ENCODE measurements at places on chromosomes 2 and 18.
A peak's percentile ranks its signal among the peaks of the same experiment; 100 is the strongest.

- H3K4me1 ChIP-seq, result peaks cover 6% of the 10 kb centered on the region
- H3K4me3 ChIP-seq, result no peak overlapping the region
- peaks cover 21% of the 10 kb centered on the region for H3K36me3 ChIP-seq
- DNase-seq, result no peak
- no peaks in the 10 kb centered on the region for H3K27me3 ChIP-seq
- no peak overlapping the region for H3K27ac ChIP-seq
These were observed 69.3 kb downstream of the NRP2 start for GRCh38 chr2:205751569-205752031.

DNA sequence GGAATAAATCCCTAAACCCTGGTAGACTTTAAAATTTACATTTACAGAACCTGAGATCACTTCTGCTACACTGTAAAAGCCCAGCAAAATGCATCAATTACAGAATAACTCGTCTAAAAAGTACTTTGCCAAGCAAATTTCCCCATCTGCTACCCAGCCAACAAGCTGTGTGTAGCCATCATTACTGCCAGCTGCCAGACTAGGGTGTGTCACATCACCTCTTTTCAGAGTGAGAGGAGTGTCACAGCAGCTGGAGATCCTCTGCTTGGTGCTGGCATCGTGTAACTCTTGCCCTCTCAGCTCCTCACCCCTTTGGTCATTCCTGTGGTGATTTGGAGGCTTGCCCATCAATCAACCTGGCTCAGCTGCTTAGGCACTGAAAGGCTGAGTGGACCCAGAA, 340.4 kb upstream of the MMADHC start:
- no peak overlapping the region for H3K4me3 ChIP-seq
- DNase-seq, result no peak
- no peaks in the 10 kb centered on the region for H3K4me1 ChIP-seq
- H3K27ac ChIP-seq, result no peak overlapping the region
- H3K27me3 ChIP-seq, result no peaks in the 10 kb centered on the region

- H3K27ac ChIP-seq, result no peak overlapping the region
- H3K4me1 ChIP-seq, result no peaks in the 10 kb centered on the region
- no peak for DNase-seq
- no peaks in the 10 kb centered on the region for H3K36me3 ChIP-seq
- H3K4me3 ChIP-seq, result no peak overlapping the region
These were observed 129.2 kb downstream of the IKZF2 start for GRCh38 chr2:213021971-213022899.

- peak; percentile 68 for DNase-seq
- no peak overlapping the region for H3K4me3 ChIP-seq
- peak overlapping the region; percentile 64 for H3K27ac ChIP-seq
- H3K36me3 ChIP-seq, result no peaks in the 10 kb centered on the region
- H3K4me1 ChIP-seq, result peaks cover 29% of the 10 kb centered on the region
These were observed 36.0 kb downstream of the PHLPP1 start for GRCh38 chr18:62751341-62751821.

GRCh38 chr2:37614061-37614738, 57.2 kb downstream of the CDC42EP3 start:
- H3K27ac ChIP-seq, result no peak overlapping the region
- no peaks in the 10 kb centered on the region for H3K27me3 ChIP-seq
- no peaks in the 10 kb centered on the region for H3K36me3 ChIP-seq
- no peak overlapping the region for H3K4me3 ChIP-seq

- H3K4me1 ChIP-seq, result no peaks in the 10 kb centered on the region
- no peak overlapping the region for H3K27ac ChIP-seq
- no peak for DNase-seq
- H3K4me3 ChIP-seq, result no peak overlapping the region
- no peaks in the 10 kb centered on the region for H3K36me3 ChIP-seq
These were observed 19.4 kb downstream of the KCNIP3 start for GRCh38 chr2:95316466-95317122.

GRCh38 chr2:11481789-11482472, 16.0 kb upstream of the E2F6 start:
- no peaks in the 10 kb centered on the region for H3K36me3 ChIP-seq
- H3K27me3 ChIP-seq, result no peaks in the 10 kb centered on the region
- DNase-seq, result no peak

DNA sequence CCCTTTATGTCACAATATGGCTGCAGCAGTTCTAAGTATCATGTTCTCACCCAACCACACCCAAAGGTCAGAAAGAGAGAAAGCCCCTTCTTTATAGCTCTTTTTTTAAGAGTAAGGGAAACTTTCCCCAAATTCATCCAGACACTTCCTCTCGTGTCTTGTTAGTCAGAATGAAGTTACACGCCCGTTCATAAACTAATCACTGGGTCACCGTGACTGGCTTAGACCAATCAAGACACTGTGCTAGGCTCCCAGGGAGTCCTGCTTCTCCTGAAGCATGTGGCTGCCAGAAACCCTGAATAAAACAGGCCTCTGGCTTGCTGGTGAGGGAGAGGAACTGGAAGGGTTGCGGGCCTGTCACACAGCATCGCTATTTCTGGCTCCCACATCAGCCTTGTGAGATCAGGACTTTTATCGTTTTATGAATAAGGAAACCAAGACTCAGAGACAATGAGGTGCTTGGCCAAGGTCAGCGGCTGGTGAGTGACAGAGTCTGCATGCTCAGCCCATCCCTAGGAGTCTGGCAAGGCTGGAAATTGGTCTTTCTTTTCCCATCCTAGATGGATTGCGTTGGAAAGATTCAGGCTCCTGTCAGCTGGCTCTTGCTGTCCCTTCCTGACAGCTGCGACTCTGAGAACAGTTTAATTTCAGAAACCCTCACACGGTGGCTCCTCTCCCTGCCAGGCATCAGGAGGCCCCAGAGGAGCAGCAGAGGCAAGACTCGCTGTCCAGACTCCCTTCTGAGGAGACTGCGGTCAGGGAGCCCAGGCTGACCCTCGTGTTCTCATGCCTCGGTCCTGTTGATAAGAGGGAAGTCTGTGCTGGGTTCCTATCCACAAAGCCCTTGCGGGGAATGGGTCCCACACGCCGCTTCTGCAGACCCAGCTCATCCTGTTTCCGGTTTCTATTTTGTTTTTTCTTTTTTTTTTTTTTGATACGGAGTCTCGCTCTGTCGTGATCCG, 104.5 kb upstream of the TAF1B start:
- no peaks in the 10 kb centered on the region for H3K36me3 ChIP-seq
- no peaks in the 10 kb centered on the region for H3K4me1 ChIP-seq
- no peaks in the 10 kb centered on the region for H3K27me3 ChIP-seq
- H3K27ac ChIP-seq, result no peak overlapping the region
- no peak for DNase-seq

DNA sequence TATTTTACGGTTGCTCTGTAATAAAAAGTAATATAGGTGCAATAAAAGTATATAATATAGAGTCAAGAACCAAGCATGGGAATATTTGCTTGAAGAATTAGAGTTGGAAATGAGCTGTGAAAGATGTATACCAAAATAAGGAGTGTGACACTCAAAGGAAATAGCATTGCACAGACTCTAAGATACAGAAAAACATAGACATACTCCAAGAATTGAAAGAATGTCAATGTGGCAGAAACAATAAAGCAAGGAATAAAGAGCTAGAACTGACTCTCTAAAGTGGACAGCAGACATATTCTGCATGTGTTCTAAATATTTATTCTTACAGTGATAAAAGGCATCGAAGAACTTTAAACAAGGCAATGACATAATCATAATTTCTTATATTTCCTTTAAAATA, 561.1 kb upstream of the SETBP1 start:
- no peak overlapping the region for H3K27ac ChIP-seq
- no peaks in the 10 kb centered on the region for H3K4me1 ChIP-seq
- H3K36me3 ChIP-seq, result no peaks in the 10 kb centered on the region
- no peak overlapping the region for H3K4me3 ChIP-seq

DNA sequence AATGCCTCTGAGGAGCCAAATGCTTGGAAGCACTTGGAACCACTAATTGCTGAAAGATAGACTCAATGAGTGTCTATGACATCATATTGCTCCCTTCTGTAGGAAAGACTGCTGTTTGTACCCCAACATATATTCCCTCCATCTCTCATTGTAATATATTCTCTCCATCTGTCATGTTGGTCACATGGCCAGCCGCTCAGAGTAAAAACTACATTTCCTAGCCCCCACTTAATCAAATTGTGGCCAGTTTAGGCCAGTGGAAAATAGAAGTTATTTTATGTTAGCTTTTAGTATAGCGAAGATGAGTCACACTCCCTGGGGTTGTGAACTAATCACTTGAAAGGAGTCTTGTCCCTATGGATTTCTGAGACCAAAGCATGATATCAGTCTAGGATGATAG, 160.2 kb downstream of the HNMT start:
- H3K36me3 ChIP-seq, result no peaks in the 10 kb centered on the region
- no peak overlapping the region for H3K27ac ChIP-seq
- H3K27me3 ChIP-seq, result no peaks in the 10 kb centered on the region
- no peak overlapping the region for H3K4me3 ChIP-seq
- no peaks in the 10 kb centered on the region for H3K4me1 ChIP-seq

DNA sequence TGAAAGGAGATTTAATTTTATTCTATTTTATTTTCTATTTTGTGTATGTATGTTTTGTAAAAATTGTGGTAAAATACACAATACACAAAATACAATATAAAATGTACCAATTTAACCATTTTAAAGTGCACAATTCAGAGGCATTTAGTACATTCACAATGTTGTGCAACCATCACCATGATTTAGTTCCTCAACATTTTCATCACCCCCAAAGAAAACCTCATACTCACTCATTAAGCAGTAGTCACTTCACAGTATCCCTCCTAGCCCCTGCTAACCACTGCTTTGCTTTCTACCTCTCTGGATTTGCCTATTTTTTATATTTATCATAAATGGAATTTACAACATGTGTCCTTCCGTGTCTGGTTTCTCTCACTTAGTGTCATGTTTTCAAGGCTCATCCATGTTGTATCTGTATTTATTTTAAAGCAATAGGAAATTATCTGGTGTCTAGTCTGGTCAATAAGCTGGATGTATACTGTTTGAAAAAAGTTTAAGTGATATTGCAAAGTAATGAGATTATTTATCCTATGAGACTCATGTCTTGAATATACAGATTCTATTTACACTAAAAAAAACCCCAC, 77.9 kb upstream of the GLS start:
- no peak for DNase-seq
- no peaks in the 10 kb centered on the region for H3K36me3 ChIP-seq
- H3K27ac ChIP-seq, result no peak overlapping the region
- no peaks in the 10 kb centered on the region for H3K27me3 ChIP-seq
- H3K4me1 ChIP-seq, result peaks cover 3% of the 10 kb centered on the region

GRCh38 chr18:41765460-41765859, 189.6 kb upstream of the PIK3C3 start:
- no peak for DNase-seq
- H3K4me3 ChIP-seq, result no peak overlapping the region
- no peak overlapping the region for H3K27ac ChIP-seq
- H3K36me3 ChIP-seq, result no peaks in the 10 kb centered on the region

GRCh38 chr2:16640001-16640700, 25.5 kb downstream of the CYRIA start:
- no peaks in the 10 kb centered on the region for H3K36me3 ChIP-seq
- H3K4me3 ChIP-seq, result no peak overlapping the region
- H3K4me1 ChIP-seq, result no peaks in the 10 kb centered on the region

GRCh38 chr2:62856228-62857040, 150.9 kb downstream of the EHBP1 start:
- H3K4me3 ChIP-seq, result no peak overlapping the region
- H3K4me1 ChIP-seq, result peaks cover 5% of the 10 kb centered on the region
- no peak for DNase-seq
- no peaks in the 10 kb centered on the region for H3K36me3 ChIP-seq

DNA sequence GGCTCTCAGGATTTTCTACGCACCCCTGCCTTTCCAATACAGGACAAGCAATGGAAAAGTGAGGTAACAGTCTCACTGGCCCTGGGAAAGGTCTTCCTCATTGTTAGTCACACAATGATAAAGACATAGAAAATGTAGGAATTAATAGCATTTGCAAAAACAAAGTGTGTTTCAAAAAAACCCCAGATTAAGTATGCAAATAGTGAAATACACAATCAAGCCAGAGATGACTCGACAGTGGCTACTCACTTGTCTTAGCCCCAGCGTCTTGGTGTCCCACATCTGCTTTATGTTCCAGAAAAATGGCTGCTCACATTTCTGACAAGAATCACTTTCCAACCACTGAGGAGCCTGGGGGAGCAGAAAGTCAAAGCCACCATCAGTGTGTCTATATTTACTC, 47.0 kb upstream of the AP1S3 start:
- peaks cover 28% of the 10 kb centered on the region for H3K36me3 ChIP-seq
- no peak overlapping the region for H3K4me3 ChIP-seq
- DNase-seq, result no peak
- H3K4me1 ChIP-seq, result no peaks in the 10 kb centered on the region
- no peaks in the 10 kb centered on the region for H3K27me3 ChIP-seq

DNA sequence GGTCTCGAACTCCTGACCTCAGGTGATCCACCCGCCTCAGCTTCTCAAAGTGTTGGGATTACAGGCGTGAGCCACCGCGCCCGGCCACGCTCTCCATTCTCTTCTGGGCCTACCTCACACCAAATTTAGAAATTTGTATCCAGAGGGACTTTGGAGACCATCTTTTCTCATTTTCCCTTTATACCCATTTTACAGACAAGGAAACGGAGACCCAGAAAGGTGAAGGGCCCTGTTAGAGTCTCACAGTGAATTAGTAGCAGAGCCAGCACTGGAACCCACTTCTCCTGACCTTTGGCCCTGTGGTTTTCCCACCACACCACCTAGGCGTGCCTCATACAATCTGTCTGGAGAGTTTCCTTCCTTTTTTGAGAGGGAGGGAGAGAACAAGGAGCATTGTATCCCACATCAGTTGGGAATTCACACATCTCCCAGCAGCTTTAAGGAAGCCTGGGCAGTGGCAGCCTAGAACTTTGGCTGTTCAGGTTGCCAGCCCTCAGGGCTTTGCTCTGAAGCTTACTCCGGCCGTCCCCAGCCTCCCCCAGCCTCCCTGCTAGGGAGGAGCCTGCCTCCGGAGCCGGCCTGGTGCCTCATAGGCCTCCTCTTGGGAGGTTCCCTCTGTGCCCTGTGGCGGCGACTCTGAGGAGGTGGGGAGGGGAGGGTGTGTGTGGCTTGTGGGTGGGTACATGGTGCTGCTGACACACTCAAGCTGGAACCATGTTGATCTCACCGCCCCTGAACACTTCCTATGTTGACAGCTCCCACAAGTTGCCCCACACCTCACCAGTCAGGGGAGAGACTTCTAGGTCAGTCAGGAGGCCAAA, 13.8 kb downstream of the FOSL2 start:
- no peak for DNase-seq
- H3K4me3 ChIP-seq, result no peak overlapping the region
- H3K27me3 ChIP-seq, result no peaks in the 10 kb centered on the region
- no peaks in the 10 kb centered on the region for H3K4me1 ChIP-seq

DNA sequence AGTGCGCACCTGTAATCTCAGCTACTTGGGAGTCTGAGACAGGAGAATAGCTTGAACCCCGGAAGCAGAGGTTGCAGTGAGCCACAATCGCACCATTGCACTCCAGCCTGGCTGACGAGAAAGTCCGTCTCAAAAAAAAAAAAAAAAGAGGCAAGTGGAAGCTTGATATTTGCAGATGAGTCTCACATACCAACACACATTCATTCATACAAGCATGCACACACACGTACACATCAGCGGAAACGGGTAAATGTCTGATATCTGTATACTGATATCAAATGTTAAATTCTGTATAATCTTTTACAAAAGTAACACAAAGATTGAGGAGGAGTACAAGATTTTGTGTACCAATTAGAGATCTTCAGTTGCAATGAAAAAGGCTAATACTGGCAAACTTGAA, 47.8 kb upstream of the SPOPL start:
- H3K27ac ChIP-seq, result no peak overlapping the region
- H3K36me3 ChIP-seq, result no peaks in the 10 kb centered on the region
- no peak for DNase-seq
- no peaks in the 10 kb centered on the region for H3K27me3 ChIP-seq

GRCh38 chr2:100228415-100228814, 86.0 kb upstream of the AFF3 start:
- no peaks in the 10 kb centered on the region for H3K4me1 ChIP-seq
- no peaks in the 10 kb centered on the region for H3K27me3 ChIP-seq
- H3K27ac ChIP-seq, result no peak overlapping the region
- no peak for DNase-seq
- H3K4me3 ChIP-seq, result no peak overlapping the region
